ENCODE measurements at places on chromosomes 3 and 15.

DNA sequence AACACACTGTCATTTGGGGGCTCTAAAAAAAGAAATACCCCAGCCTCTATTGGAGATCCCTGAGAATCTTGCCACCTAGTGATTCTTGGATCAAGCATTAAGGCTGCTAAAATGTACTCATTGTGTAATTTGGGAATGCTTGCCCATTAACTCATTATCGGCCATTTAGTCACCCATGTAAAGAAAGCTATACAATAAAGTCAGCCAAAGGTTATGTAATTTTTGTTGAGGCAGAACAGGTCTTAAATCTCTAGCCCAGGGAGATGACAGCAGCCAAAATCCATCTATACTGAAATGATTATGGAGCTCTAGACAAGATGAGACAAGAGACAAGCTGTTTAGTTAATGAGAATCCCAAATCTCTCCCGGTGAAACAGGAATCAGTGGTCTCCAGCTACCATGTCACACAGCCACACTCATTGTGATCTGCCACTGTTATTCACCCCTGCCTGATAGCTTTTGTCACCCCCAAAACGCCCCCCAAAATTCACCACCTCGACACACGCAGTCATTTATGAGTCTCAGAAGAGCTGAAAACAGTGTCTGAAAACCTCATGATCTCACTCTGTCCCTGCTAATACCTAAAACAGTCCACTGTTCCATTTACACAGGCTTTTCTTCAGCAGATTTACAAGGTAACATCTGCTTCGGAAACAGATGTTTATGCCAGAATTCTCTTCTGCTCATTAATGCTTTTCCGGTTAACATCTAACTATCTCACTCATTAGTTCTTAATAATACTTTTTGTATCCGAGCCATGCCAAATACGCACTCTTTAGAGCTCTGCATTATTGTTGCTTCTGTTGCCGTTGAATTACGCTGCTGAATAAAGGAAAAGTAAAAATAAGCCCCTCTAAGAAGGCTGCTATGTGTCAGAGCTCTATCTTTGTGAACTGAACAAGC is 138.5 kb downstream of the RORA start:
- no peak for DNase-seq

DNA sequence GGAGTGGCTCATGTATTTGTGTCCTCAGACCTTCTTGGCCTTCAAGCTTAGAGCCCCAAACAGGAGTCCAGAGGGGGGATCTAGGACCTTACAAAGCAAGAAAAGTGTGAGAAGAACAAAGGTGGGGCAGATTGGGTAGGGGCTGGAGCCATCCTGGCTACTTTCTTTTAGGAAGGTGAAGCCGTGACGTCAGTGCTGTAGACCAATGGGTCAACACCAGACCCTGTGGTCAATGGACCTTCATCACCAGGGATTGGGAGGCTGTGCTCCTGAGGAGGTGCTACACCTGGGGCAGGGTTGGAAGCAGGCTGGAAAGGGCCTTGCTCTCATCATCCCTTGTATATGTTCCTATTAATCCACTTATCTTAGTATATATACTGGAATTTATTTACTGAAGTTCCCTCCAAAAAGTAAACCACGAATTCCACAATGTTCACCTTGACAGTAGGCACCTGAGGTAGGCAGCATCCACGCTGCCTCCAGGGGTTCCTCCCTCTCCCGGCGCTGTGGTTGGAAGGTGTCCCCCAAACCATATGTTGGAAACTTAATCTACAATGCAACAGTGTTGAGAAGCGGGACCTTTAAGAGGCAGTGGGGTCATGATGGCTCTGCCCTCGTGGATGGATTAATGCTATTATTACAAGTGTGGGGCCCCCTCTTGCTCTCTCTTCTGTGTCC is 21.4 kb upstream of the MCCC1 start:
- no peak for DNase-seq

GRCh38 chr3:72205297-72205826 is 420.4 kb upstream of the PROK2 start:
- DNase-seq, result no peak

GRCh38 chr3:13886593-13887129 is 6.8 kb upstream of the WNT7A start:
- DNase-seq, result no peak

GRCh38 chr15:101055411-101055810 is 136.3 kb downstream of the LRRK1 start:
- DNase-seq, result no peak

DNA sequence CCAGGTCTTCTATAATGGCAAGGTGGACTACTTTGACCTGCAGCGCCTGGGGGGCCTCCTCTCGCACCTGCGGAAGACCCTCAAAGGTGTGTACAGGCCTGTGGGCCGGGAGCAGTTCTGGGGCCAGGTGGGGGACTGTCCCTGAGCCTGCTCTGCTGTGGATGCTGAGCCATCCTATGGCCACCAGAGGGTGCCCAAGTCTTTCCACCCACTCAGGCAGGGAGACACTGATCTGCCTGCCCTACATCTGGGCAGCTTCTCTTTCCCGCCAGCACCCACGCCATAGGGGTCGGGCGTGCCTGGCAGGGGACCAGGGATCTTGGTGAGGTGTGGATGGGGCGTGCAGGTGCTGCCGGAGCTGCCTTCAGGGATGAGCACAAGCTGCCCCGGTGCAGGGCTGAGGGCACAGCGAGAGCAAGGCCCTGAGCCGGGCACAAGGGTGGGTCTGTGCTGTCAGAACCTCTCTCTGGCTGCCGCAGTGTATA is 14.1 kb downstream of the RNF123 start:
- no peak for DNase-seq

GRCh38 chr15:78334845-78335244 is 5.3 kb upstream of the CRABP1 start:
- no peak for DNase-seq

DNA sequence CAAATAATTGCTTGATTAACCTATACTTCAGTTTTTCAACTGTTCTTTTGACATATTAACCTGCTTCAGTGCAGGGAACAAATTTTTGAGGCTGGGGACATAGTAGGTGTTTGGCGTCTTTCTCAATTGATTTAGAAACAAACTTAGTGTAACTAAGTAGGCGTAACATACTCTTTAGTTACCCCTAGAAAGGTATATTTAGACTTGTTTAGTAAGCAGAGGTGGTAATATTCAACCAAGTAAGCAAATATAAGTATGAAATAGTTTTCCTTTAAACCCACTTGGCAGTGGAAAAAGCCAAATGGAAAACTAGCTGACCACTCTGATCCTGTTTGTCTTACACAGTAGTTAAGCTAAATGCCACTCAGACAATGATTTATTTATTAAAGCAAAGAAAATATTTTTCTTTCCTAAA is 113.2 kb downstream of the MBNL1 start:
- no peak for DNase-seq

GRCh38 chr3:183800243-183800863 is 25.0 kb downstream of the MAP6D1 start:
- no peak for DNase-seq

GRCh38 chr3:99765042-99765942 is 52.4 kb upstream of the CMSS1 start:
- no peak for DNase-seq

- DNase-seq, result no peak
Measured at GRCh38 chr15:60237446-60237845, 160.3 kb downstream of the ANXA2 start.

- no peak for DNase-seq
Measured at GRCh38 chr3:10706156-10706739, 109.8 kb upstream of the SLC6A11 start.
